ENCODE measurements at places on chromosomes 6 and 20.

DNA sequence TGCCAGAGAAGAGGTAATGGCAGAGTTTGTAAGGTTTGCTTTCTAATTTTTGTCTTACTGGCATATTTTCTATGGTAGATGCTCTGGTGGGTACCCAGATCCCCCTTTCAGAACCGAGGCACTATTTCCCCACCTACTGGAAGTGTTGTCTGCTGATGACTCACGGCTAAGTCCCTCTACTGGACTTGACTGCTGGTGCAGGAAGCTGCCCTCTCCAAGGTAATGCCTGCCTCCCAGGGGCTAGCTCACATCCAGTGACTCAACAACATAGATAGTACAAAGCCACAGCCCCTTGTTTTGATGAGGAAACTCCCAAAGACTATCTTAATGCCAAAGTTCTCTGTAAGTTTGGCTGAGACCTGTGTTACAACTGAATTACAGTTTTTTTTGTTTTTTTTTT is 285.4 kb upstream of the FLRT3 start:
- DNase-seq, result peak; percentile 33

- DNase-seq, result no peak
These were observed 6.3 kb downstream of the SDCBP2 start for GRCh38 chr20:1322511-1323245.

DNA sequence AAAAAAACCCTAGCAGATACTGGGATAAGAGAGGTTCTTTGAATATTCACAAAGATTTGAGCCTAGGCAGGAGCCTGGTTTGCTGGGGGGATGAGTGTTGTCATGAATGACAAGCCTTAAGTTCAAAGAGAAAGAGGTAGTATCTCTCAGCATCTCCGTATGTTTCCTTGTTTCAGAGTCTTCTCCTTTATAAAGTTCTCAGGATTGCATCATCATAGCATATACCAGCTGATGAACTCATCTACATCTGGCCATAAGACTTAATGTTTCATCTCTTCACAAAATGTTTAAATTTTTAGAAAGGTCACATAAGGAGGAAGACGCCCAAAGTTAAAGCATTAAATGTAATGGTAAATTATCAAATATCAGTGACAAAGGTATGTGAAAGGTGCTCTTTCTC is 17.1 kb downstream of the DEFB114 start:
- no peak for DNase-seq

DNA sequence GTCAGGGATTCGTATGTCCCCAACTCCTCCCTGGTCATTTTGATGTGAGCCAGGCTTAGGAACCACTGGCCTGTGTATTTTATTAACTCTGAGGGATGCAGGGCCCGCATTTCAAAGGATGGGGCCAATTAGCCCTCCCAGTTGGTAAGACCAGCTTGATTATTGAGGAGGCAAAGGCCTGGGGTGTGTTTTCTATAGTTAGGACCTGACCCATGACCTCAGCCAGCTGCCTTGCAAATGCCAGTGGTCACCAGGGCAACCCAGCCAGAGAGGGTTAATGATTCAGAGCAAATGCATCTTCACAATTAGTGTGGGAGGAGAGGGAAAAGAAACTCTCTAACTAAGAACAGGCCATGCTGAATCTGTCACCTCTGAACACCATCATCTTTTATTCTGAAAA is 835.4 kb downstream of the MAFB start:
- no peak for DNase-seq

DNA sequence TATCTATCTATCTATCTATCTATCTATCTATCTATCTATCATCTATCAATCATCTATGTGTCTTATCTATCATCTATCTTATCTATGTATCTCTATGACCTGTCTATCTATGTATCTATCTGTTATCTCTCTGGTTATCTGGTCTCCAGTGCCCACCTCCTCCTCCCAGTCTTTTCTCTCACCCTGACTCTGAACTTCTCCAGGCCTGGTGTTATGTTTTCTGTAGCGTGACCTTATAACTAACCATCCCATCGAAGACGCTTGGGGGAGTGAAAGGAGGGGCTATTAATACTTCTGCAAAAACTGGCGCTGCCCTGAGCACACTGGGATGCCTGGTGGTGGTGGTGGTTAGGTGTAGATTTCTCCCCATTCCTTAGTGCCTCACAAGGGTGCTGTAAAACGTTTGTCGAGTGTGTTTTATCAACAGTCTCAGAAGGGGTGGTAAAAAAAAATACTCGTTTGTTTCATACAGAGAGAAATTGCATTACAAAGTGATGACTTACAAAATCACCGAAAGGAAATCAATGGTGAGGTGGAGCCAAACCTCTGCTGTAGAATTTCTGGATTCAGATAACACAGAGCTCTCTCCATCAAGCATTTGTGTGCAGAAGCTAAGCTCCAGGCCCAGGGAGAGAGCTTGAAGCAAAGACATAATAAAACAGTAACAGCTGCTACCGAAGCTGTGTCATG is 156.2 kb downstream of the BCAS1 start:
- DNase-seq, result no peak

GRCh38 chr6:16767765-16768476 is 6.7 kb upstream of the ATXN1 start:
- DNase-seq, result no peak

- no peak for DNase-seq
These were observed 12.2 kb upstream of the MANBAL start for GRCh38 chr20:37277253-37277593.

DNA sequence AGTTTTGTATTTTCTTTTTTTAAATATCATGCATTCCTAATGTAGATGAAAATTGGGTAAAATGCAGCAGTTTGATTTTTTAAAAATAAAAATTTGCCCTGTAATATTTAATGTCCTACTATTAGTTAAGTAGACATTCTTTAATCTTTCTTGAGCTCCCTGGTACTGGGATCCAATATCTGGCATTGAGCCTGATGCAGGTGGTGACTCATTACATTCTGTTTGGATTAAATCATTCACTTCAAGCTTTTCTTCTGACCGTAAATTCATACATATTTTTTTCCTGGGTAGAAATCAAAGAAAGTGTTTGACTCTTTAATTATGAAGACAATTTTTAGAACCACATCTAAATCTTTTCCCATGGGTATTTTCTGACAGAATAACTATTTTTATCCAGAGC is 768.8 kb upstream of the SLC35B3 start:
- DNase-seq, result no peak

DNA sequence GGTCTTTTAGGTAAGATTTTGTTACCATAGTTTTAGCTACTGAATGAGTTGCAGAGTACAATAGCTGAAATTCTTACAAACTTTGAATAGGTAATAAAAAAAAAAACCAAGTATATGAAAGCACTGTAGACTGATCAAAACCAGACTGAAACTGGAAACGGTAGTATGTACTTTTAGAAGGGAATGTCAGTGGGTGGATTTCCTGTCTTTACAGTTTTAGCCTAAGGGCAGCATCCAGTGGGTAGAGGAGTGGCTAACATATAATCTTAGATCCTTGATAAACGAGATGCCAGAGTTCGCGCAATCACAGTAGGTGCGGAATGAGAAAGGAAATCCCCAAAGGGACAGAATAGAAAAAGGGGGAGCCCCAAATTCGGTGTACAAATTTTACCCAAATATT is 385.9 kb upstream of the RUNX2 start:
- DNase-seq, result no peak

GRCh38 chr20:15362849-15363248 is 1025.4 kb upstream of the FLRT3 start:
- no peak for DNase-seq

- DNase-seq, result no peak
These were observed 651.6 kb downstream of the UTRN start for GRCh38 chr6:144936764-144937163.

- DNase-seq, result no peak
These were observed 76.7 kb upstream of the FABP7 start for GRCh38 chr6:122702841-122703240.

All from iPS DF 19.7 (cell line).